Vagina (tissue), 2 donors: ENCODE measurements at places on chromosomes 13 and 19.

DNA sequence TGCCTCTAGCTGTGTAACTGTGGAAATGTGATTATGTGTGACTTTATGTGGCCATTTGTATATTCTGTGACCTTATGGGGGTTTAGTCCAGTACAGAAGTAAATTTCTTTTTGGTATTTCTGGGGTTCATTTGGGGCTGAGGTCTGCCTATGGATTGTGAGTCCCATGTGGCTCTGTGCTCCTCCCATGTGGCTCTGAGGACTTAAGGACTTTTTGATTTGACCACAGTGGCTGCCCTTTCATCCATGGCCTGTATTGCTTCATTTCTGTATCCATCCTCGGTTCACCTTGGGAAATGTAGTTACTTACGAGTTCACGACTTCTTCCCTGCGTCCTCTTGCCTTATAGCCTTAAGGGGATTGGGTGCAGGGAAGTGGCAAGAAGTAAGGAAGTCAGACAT, 1.0 kb downstream of the ZNF420 start:
- DNase-seq, result no peak

DNA sequence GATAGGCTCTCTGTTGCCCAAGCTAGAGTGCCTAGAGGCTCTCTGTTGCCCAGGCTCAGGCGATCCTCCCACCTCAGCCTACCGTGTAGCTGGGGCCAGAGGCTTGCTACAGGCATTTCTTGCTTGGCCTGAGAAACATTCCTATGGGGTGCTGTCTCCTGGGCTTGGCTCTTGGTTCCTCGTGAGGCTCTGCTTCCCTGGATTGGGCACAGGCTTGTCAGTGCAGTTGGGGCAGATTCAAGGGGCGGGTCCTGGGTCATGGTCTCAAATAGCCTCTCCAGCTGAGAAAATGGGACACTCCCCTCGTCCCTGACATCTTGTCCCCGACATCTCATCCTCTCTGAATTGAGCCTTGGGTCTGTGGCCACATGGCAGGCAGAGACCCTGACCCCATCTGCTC, 4.9 kb downstream of the TSSK6 start:
- DNase-seq, result no peak

GRCh38 chr13:113080901-113081521, 24.6 kb upstream of the F7 start:
- no peak for DNase-seq

DNA sequence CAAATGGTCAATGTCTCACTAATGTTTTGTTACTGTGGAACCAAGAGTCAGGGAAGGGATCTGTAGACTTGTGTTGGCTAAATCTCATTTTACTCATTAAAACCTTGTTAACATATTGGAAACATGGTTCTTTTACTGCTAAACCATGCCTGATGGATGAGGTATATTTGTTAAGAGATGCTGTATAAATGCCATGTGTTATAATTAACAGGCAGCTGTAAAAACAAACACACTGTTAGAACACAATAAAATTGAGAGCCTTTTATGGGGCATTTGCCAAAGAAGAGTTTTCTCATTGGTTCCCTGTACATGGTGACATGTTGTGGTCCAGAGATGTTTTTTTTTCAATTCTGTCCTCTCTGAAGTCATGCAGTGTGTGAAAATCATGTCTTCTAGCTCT, 121.9 kb downstream of the ESD start:
- DNase-seq, result no peak

- DNase-seq, result no peak
These were observed 297.3 kb downstream of the ZNF536 start for GRCh38 chr19:30669329-30670010.

DNA sequence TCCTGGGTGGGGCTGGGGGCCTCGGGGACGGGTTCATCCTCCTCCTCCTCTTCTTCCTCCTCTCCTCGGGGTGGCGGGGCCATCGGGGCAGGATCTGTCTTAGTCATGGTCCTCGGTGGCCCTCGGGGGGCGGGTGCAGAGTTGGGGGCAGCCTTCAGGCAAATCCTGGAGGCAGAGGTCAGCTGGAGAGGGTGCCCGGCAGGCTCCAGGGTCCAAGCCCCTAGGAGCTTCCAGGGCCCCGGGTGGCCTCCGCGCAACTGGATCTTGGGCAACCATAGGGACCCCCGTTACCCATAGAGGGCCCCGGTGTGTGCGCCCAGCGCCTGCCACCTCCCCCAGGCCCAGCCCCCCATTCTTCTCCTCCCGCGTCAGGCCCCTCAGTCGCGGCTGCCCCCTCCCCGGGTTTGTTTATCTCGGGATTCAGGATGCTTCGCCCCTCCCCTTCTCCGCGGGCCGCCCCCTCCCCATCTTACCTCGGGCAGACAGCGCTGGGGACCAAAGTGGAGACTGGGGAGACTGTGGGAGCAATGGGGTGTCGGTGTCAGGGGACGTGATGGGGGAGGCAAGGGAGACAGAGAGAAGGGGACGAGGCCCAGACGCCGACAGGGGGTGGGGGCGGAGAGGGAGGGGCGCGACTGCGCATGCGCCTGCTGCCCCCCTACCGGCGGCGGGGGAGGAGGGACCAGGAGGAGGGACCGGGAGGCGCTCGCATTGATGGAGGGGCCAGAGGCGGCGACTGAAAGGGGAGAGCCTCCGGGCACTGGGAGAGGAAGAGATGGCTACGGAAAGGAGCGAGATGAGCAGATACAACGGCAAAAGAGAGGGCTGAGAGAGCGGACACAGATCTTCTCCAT, at the start of gene CLIP3:
TSS of gene CLIP3 (minus strand) at position 623 of the 854 bp plus-strand sequence. CDS start at position 107, 516 bp downstream.
- DNase-seq, result no peak

- DNase-seq, result no peak
These were observed 349.2 kb upstream of the ARGLU1 start for GRCh38 chr13:106917024-106917571.

GRCh38 chr13:23744315-23744714, 144.9 kb downstream of the MIPEP start:
- DNase-seq, result no peak

DNA sequence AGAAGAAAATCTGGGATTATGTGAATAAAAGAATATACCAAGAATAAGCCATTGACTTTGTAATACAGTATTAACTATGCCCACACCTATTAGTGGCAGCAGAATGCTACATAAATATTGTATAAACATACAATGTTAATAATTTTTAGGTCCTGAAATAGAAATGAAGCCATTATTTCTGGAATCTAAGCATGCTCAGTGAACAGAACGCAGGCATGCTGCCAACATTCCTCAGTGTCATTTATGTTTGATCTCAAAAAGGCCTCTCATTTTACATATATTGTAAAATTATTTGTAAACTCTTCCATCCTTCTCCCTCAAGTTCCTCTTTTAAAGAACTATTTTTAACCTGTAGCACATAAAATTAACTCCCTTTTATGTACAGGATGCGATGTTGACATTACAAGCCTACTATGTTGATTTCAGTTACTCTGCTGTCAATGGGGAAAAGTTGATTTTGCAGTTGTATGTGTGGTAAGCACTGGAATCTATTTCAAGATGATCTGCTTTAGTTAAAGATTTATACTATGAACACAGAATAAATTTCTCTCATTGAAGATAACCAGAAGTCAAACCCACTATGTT, 118.8 kb downstream of the VWA8 start:
- no peak for DNase-seq

DNA sequence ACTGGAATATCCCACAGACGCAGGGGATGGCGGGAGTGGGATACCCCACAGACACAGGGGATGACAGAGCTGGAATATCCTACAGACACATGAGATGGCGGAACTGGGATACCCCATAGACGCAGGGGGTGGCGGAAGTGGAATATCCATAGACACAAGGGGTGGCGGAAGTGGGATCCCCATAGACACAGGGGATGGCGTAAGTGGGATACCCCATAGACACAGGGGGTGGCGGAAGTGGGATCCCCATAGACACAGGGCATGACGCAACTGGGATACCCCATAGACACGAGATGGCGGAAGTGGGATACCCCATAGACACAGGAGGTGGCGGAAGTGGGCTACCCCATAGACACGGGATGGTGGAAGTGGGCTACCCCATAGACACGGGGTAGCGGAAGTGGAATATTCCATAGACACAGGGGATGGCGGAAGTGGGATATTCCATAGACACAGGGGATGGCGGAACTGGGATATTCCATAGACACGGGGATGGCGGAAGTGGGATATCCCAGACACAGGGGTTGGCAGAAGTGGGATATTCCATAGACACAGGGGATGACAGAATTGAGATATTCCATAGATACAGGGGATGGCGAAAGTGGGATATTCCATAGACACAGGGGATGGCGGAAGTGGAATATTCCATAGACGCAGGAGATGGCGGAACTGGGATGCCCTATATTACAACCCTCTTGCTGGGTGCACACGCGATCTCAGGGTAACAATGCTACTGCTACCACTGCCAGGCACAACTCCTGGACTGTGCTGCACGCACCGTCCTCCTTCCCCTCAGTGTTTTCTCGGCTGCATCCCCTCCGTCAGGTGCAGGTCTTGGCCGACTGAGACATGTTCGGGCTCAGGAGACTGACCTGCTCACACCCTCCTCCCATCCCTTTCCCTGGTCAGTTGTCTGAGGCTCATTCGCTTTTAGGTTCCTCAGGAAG, 28.1 kb downstream of the ZNF787 start:
- DNase-seq, result no peak

- DNase-seq, result no peak
These were observed 59.6 kb downstream of the KCNRG start for GRCh38 chr13:50074843-50075242.

DNA sequence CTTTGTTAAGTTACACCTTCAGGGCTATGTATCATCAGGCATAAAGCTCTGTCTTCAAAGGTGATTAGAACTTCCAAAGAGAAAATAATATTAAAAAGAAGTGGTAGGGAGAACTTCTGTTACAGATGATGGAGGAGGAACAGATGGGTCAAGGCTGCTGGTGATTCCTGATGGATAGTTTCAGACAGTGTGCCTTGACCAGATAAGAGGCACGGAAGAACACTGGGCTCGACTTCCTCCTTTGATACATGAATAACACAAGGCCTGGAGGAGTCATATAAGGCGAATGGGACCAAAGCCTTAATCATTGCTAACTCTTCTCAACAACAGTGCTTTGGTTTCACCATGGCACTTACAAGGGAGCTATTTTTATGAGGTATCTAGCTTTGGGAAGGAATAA, 128.1 kb upstream of the RXFP2 start:
- DNase-seq, result no peak

DNA sequence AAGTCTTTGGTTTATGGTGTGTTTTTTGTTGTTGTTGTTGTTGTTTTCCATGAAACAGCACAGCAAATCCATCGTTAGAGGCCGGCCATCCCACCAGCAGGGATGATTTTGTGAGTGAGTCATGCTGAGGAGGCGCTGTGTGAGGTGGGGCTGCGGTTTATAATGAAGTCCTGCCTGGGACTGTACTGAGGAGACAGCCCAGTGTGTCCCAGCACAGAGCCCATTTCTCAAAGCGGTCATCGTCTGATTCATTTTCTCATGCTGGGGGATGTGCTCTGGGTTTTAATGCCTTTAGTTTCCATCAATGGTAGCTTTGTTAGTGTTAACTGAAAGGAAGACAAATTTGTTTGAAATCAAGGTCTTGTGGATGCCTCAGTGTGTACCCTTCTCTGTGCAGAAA, 129.3 kb upstream of the SERP2 start:
- DNase-seq, result no peak

GRCh38 chr19:46218160-46218559, 11.4 kb upstream of the IGFL1 start:
- DNase-seq, result no peak

- no peak for DNase-seq
These were observed 75.2 kb upstream of the SIAH3 start for GRCh38 chr13:45926741-45927140.

- no peak for DNase-seq
These were observed 655 bp upstream of the S1PR5 start for GRCh38 chr19:10517760-10518443.

GRCh38 chr19:53172889-53173288, 14.0 kb upstream of the ZNF347 start:
- DNase-seq, result no peak

GRCh38 chr13:75136151-75136550, 345.8 kb downstream of the TBC1D4 start:
- DNase-seq, result no peak

GRCh38 chr13:97202761-97203160, 19.4 kb upstream of the MBNL2 start:
- no peak for DNase-seq

DNA sequence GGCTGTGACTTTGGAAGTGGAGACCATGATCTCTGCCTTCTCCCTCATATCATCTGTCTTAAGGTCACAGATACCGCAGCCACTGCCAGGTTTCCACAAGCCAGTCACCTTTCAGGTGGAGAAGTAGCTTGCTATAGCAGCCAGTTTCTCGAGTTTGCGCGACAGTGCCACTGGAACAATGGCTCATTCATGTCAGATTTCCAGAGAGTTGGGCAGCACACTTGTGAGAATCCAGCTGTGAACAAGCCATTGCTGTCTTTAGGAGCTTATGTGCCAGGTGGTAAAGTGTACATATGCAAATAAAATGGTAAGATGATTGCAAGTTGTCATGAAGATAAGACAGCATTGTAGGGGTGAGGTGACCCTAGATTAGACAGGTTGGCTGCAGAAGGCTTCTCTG, 22.3 kb downstream of the GARRE1 start:
- DNase-seq, result no peak

DNA sequence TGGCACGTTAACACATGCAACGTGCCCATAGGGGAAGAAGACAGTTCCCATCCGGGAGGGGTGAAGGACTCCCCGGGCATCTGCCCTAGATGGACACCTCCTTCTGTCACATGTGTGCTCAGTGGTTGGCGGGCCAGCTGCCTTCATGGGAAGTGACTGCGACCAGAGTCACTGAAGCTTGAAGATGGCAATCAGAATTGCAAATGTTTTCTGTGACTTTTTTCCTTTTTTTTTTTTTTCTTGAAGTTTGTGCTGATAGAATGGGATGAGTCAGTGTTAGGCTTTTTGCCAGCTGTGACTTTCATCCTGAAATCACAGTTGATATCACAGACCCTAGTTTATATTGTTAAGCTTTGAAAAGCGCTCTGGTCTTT, 109.2 kb upstream of the MCF2L start:
- DNase-seq, result no peak

GRCh38 chr19:16594681-16595091, 22.5 kb upstream of the SLC35E1 start:
- no peak for DNase-seq

GRCh38 chr13:90197722-90198121, 1149.8 kb upstream of the MIR17HG start:
- no peak for DNase-seq

- no peak for DNase-seq
These were observed 168.3 kb upstream of the SLITRK1 start for GRCh38 chr13:84050536-84050935.

- no peak for DNase-seq
These were observed 11.5 kb upstream of the CNFN start for GRCh38 chr19:42401365-42402303.

- no peak for DNase-seq
These were observed 1375.6 kb downstream of the EFNB2 start for GRCh38 chr13:105159841-105160240.
